ENCODE measurements at places on chromosomes 11 and 22.

- DNase-seq: peak; percentile 15
- peaks cover 2% of the 10 kb centered on the region for H3K27me3 ChIP-seq
- peaks cover 2% of the 10 kb centered on the region for H3K4me1 ChIP-seq
- H3K4me3 ChIP-seq: peak overlapping the region; percentile 62
Measured at GRCh38 chr22:42856179-42856864, 751 bp downstream of the ARFGAP3 start.

DNA sequence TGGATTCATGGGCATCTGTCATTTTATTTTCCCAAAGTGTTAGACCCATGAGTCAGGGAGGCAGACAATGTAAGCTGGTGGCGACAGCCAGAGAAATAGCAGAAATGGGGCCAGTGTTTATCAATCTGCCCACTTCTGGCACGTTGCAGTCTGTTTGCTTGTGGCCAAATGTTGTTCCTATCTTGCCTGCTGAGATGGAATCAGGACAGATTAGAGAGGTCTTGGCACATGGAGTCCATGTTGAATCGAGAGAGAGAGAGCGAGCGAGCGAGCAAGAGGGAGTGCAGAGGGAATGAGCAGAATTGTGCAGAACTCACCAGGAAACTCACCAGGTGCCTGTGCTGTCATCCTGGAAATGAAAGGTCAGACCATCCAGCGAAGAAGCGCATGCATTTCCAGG, 21.9 kb upstream of the PARVG start:
- no peak for DNase-seq
- no peak overlapping the region for H3K27ac ChIP-seq
- H3K4me3 ChIP-seq: no peak overlapping the region
- no peaks in the 10 kb centered on the region for H3K36me3 ChIP-seq
- no peaks in the 10 kb centered on the region for H3K27me3 ChIP-seq

DNA sequence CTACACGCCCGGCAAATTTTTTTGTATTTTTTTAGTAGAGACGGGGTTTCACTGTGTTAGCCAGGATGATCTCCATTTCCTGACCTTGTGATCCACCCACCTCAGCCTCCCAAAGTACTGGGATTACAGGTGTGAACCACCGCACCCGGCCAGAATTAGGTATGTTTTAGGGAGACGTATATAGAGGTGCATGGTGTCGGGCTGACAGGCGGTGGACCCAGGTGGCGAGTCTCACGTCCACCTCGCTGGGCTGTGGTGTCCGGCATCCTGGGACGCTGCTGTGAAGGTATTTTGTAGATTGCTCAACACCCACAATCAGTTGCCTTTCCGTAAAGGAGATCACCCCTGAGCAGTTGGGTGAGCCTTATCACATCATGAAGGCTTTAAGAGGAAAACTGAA, 728.6 kb downstream of the BRD1 start:
- H3K27ac ChIP-seq: no peak overlapping the region
- H3K36me3 ChIP-seq: no peaks in the 10 kb centered on the region
- no peak for DNase-seq

- H3K27ac ChIP-seq: no peak overlapping the region
- peaks cover 24% of the 10 kb centered on the region for H3K4me1 ChIP-seq
- H3K27me3 ChIP-seq: peaks cover 22% of the 10 kb centered on the region
- H3K36me3 ChIP-seq: no peaks in the 10 kb centered on the region
- DNase-seq: no peak
- no peak overlapping the region for H3K4me3 ChIP-seq
Measured at GRCh38 chr11:45079075-45079444, 67.4 kb upstream of the PRDM11 start.

DNA sequence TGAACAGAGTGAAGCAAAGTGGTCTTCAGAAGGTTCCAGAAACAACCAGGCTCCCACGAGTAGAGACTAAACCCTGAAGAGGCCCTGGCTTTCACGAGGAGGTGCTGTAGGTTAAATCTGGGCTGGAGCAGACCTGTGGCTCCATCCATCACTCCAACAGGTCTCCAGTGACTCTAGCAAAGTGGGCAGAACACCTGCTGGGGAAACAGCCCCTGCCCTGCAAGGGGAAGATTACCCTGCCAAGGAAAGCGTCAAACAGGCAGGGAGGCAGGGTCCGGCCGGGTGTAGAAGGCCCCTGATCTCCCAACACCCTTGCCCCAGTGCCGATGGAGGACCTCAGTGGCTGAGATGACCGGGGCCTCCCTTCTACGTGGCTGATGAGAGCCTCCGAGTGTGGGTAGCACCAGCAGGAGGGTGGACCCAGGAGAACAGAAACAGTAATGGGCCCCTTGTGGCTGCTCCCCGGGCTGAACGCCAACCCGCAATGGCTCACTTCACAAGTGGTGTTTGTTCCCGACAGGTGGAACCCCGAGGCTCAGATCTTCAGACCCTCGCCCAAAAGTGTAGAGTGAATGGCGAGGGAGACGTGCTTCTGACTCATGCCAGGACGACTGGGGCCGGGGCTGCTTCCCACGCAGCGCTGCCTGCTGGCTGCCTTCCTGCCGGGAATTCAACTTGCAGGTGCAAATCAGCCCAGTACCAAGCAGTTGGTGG, 112.0 kb downstream of the SHANK2 start:
- H3K27ac ChIP-seq: no peak overlapping the region
- DNase-seq: no peak
- H3K27me3 ChIP-seq: no peaks in the 10 kb centered on the region
- H3K4me1 ChIP-seq: peaks cover 16% of the 10 kb centered on the region
- H3K36me3 ChIP-seq: no peaks in the 10 kb centered on the region

All from neuronal stem cell (in vitro differentiated cells).